SW480 (cell line): ENCODE measurements at places on chromosomes 16 and 17.
A peak's percentile ranks its signal among the peaks of the same experiment; 100 is the strongest.

GRCh38 chr17:48720266-48721008 lies 1.9 kb downstream of the PRAC1 start:
- peak; percentile 16 for DNase-seq

- no peak for DNase-seq
Measured at GRCh38 chr17:28735242-28735722, 6.7 kb downstream of the NEK8 start.

DNA sequence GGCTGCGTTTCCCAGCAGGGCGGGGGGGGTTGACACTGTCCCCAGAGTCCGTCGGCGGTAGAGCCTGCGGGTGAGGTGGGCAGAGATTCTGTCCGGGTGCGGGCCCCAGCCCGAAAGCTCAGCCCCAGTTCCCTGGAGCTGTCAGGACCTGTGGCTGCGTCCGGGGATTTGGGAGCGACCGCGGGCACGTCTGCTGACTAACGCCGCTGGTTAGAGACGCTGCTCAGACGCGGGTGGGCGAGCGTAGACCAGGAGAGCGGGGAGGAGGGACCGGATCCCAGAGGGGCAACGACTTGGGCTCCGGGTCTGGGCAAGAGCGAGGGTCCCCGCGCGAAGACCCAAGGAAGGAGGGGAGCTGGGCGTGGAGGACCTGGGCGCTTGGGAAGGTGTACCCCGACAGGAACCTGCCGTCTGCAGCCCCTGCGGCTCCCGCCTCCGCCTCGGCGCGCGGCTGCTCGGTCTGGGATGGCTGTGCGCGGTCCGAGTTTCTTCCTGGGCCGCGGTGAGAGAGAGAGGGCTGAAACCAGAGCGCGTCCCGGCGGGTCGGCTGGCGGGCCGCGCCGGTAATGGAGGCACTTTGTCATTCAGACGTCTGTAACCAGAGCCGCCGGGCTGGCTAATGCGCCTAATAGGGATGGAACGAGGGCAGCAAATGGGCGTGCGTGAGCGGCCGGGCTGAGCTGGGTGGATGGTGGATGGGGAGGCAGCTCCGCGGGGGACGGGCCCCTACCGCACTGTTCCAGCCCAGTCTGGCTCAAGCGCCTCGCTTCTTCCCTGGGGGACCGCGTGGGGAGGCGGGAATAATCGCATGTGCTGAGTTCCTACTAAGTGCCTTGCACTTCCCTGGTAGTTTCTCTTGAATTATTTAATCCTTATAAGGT lies 2.3 kb downstream of the NGFR start:
- DNase-seq: peak; percentile 46

- no peak for DNase-seq
Measured at GRCh38 chr17:54353789-54354525, 531.2 kb downstream of the KIF2B start.

DNA sequence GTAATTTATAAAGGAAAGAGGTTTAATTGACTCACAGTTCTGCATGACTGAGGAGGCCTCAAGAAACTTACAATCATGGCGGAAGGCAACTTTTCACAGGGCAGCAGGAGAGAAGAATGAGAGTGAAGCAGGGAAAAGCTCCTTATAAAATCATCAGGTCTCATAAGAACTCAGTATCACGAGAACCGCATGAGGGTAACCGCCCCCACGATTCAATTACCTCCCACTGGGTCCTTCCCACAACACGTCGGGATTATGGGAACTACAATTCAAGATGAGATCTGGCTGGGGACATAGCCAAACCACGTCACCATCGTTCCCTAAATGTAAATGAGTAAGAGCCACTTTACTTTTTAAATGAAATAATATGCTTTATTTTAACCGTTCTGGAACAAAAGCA lies 89.9 kb upstream of the NACA2 start:
- no peak for DNase-seq

GRCh38 chr16:72001180-72001874 lies 1.1 kb upstream of the PKD1L3 start:
- no peak for DNase-seq
